ENCODE measurements at places on chromosomes 11 and 22.

GRCh38 chr11:112513417-112513816, 252.8 kb upstream of the PLET1 start:
- DNase-seq: no peak

GRCh38 chr22:50471197-50471847, 3.5 kb downstream of the SBF1 start:
- no peak for DNase-seq

- peak; percentile 80 for DNase-seq
Measured at GRCh38 chr22:50341977-50342650, 1.0 kb upstream of the PPP6R2 start.

GRCh38 chr22:42984814-42985530, 30.0 kb downstream of the PACSIN2 start:
- no peak for DNase-seq

DNA sequence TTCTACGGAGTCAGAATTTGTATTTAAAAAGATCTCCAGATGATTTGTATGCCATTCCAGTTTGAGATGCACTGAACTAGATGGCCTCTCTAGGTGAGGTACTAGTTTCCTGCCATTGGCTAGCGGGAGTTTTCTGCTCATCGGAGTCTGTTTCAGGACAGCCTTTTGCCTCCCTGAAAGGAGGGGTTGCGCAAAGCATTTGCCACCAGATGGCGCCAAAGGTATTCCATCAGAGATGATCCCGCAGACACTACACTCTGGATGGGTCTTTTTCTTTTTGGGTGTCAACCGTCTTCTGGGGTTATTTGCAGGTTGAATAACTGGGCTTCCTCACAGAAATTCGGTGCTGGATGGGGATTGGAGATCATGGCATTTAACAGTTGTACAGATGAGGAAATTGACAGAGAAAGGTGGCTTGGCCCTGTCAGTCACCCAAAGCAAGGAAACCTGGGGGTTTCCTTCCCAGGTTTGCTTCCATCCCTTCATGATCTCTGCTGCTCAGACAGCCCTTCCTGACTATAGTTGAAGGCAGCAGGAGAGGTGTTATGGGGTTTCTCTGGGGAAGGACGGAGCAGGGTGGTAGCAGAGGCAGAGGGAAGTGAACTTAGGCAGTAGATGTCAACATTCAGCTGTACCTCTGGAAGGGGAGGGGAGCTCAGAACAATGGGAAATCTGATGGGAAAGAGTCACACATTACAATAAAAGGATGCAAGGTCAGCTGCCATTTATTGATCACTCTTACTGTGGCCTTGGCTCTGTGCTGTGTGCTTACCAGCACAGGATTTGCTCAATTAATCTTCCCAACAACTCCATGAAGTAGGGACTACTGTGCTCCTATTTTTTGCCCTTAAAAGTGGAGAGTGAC, 81.6 kb downstream of the CCDC81 start:
- DNase-seq: peak; percentile 82

- no peak for DNase-seq
Measured at GRCh38 chr11:104538313-104538712, 359.9 kb downstream of the CASP12 start.
